ENCODE measurements at places on chromosomes 13 and 19. TPM values are rescaled to one million over a fixed set of nuclear protein-coding genes. Genes with fewer than 3 reads are reported as not detected.

IGFL1 gene
- not detected for total RNA-seq

EFNB2 gene
- total RNA-seq, result 13.9 TPM

BRME1 gene
- total RNA-seq, result 2.1 TPM

MATK gene
- total RNA-seq, result 0.62 TPM

ATP8B3 gene
- total RNA-seq, result 0.35 TPM

CYP4F12 gene
- total RNA-seq, result 1.4 TPM

NCR1 gene
- total RNA-seq, result not detected

GRCh38 chr19:30229525-30230174 lies 142.5 kb upstream of the ZNF536 start:
- H3K4me1 ChIP-seq, result peaks cover 20% of the 10 kb centered on the region
- H3K36me3 ChIP-seq, result no peaks in the 10 kb centered on the region
- peak overlapping the region; percentile 40 for H3K4me3 ChIP-seq

DNA sequence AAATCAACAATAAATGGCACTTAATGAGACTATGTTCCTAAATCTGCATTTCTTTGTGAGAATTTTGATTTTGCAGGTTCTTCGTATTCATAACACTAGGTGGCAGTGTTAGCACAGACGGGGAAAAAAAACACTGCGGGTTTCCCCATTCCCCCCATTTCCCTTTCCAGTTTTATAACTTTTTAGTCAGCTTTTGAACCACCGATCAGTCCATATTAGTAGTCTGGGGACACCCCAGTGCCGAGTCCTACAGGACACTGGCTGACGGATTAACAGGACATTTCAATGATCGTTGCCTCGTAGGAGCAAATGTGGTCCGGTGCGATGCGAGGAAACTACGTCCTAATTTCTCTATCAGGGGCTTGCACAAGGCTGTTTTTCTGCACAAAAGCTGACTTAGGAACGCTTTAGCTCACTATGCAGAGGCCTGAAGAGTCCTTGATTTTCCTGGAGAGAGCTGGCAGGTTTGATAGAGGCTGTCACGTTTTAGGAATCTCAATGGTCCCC lies 234.3 kb downstream of the LMO7 start:
- peak overlapping the region; percentile 87 for H3K27ac ChIP-seq
- H3K27me3 ChIP-seq, result no peaks in the 10 kb centered on the region
- peak; percentile 88 for DNase-seq
- no peaks in the 10 kb centered on the region for H3K36me3 ChIP-seq
- H3K4me1 ChIP-seq, result no peaks in the 10 kb centered on the region

GRCh38 chr13:63025741-63026140 lies 1610.1 kb upstream of the PCDH20 start:
- H3K4me1 ChIP-seq, result no peaks in the 10 kb centered on the region
- H3K4me3 ChIP-seq, result no peak overlapping the region
- H3K27me3 ChIP-seq, result no peaks in the 10 kb centered on the region

GRCh38 chr19:542173-542866 lies 1.5 kb upstream of the GZMM start:
- no peak overlapping the region for H3K4me3 ChIP-seq
- DNase-seq, result no peak
- peaks cover under 1% of the 10 kb centered on the region for H3K27me3 ChIP-seq
- peaks cover 43% of the 10 kb centered on the region for H3K36me3 ChIP-seq

GRCh38 chr19:17748884-17749638 lies 2.2 kb upstream of the FCHO1 start:
- H3K27ac ChIP-seq, result no peak overlapping the region
- H3K4me1 ChIP-seq, result peaks cover 5% of the 10 kb centered on the region
- H3K27me3 ChIP-seq, result no peaks in the 10 kb centered on the region
- no peak for DNase-seq
- H3K4me3 ChIP-seq, result no peak overlapping the region

GRCh38 chr13:43200736-43201135 lies 177.3 kb downstream of the DNAJC15 start:
- no peaks in the 10 kb centered on the region for H3K27me3 ChIP-seq
- H3K36me3 ChIP-seq, result no peaks in the 10 kb centered on the region
- H3K4me1 ChIP-seq, result peaks cover 9% of the 10 kb centered on the region
- no peak overlapping the region for H3K4me3 ChIP-seq

GRCh38 chr13:75299913-75300862 lies 181.8 kb downstream of the TBC1D4 start:
- H3K4me1 ChIP-seq, result no peaks in the 10 kb centered on the region
- peaks cover 2% of the 10 kb centered on the region for H3K36me3 ChIP-seq
- H3K4me3 ChIP-seq, result no peak overlapping the region
- H3K27ac ChIP-seq, result peak overlapping the region; percentile 23

GRCh38 chr19:39998501-39998900 lies 1.6 kb downstream of the ZNF546 start:
- DNase-seq, result no peak
- no peak overlapping the region for H3K4me3 ChIP-seq
- no peaks in the 10 kb centered on the region for H3K27me3 ChIP-seq
- H3K36me3 ChIP-seq, result no peaks in the 10 kb centered on the region
- no peak overlapping the region for H3K27ac ChIP-seq

DNA sequence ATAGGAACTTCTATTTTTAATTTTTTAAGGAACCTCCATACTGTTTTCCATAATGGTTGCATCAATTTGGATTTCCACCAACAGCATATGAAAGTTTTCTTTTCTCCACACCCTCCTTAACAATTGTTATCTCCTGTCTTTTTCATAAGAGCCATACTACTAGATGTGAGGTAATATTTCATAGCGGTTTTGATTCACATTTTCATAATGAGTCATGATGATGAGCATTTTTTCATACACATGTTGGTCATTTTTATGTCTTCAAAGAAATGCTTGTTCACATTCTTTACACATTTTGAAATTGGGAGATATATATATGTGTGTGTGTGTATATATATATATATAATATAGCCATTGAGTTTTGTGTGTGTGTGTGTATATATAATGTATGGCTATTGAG lies 420.3 kb upstream of the PCDH9 start:
- H3K4me1 ChIP-seq, result no peaks in the 10 kb centered on the region
- no peak overlapping the region for H3K4me3 ChIP-seq
- H3K36me3 ChIP-seq, result no peaks in the 10 kb centered on the region
- no peaks in the 10 kb centered on the region for H3K27me3 ChIP-seq

DNA sequence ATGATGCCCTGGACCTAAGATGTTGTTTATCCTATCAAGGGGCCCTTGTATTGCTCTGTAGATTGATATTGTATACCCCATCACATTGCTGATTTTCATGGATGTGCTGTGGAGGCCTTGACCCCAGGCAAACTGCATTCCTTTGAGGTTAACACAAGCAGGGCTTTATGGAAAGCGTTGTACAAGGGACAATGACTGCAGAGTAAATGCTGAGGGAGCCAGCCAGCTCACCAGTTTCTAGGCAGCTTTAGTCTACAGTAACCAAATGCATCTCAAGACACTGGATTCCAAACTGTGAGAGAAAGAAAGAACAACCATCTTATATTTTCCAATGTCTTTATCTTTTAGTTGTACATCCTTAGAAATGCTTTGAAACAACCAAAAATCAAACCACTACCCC lies 34.1 kb upstream of the EDNRB start:
- H3K4me1 ChIP-seq, result no peaks in the 10 kb centered on the region
- H3K27me3 ChIP-seq, result no peaks in the 10 kb centered on the region
- no peak overlapping the region for H3K4me3 ChIP-seq
- H3K27ac ChIP-seq, result no peak overlapping the region
- no peaks in the 10 kb centered on the region for H3K36me3 ChIP-seq

- H3K27ac ChIP-seq, result no peak overlapping the region
- H3K4me3 ChIP-seq, result no peak overlapping the region
- peaks cover 8% of the 10 kb centered on the region for H3K4me1 ChIP-seq
- H3K27me3 ChIP-seq, result no peaks in the 10 kb centered on the region
These were observed 33.6 kb downstream of the NAXD start for GRCh38 chr13:110648848-110649421.

GRCh38 chr13:28601581-28601980 lies 57.3 kb upstream of the POMP start:
- no peak overlapping the region for H3K4me3 ChIP-seq
- DNase-seq, result no peak
- H3K36me3 ChIP-seq, result no peaks in the 10 kb centered on the region
- no peaks in the 10 kb centered on the region for H3K4me1 ChIP-seq

DNA sequence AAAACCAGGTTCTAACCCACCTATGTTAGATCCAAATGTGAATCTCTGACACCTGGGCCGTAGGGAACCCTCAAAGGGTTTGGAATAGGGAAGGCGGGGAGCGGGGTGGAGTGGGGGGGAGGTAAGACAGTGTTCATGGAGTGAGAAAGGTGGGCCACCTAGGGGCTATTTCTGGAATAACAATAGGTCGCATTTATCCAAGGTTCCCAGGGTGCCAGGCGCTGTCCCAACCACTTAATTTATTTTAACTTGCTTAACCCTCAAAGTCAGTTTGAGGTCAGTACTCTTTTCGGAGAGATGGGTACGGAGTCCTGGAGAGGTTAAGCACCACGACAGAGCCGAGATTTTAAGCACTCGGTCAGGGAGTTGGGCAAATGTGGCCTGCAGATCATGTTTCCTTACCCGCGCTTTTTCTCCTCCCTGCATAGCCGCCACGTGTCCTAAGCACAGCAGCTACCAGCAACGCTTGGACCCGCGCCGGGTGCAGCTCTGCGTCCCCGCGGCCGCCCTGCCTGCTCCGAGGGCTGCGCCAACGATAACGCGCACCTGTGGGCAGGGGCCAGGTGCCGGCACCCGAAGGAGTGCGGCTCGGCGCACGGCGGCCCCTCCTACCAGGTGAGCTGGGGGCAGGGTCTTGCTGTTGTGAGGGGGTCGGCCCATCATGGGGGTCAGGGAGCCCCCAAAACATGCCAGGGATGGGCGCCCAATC lies 25.0 kb upstream of the FXYD3 start:
- H3K36me3 ChIP-seq, result no peaks in the 10 kb centered on the region
- no peak overlapping the region for H3K4me3 ChIP-seq

- no peaks in the 10 kb centered on the region for H3K27me3 ChIP-seq
- H3K4me1 ChIP-seq, result peaks cover 11% of the 10 kb centered on the region
- peak overlapping the region; percentile 74 for H3K27ac ChIP-seq
These were observed 43.4 kb downstream of the DHRS12 start for GRCh38 chr13:51760592-51760991.

DNA sequence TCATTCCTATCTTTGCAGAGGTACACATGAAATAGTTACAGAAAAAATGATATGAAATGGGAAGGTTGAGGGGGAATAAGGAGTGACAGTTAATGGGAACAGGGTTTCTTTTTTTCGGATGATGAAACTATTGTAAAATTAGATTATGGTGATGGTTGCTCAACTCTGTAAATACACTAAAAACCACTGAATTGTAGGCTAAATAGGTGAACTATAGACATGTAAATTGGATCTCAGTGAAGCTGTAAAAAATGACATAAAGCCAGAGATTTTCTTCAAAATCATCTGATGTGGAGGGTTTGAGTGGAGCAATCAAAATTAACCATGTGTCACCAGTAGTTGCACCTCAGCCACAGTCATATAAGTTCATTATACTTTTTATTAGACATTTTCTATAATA lies 6.6 kb upstream of the FLT3 start:
- H3K4me3 ChIP-seq, result no peak overlapping the region
- no peak for DNase-seq
- no peaks in the 10 kb centered on the region for H3K36me3 ChIP-seq
- H3K27me3 ChIP-seq, result peaks cover 14% of the 10 kb centered on the region

DNA sequence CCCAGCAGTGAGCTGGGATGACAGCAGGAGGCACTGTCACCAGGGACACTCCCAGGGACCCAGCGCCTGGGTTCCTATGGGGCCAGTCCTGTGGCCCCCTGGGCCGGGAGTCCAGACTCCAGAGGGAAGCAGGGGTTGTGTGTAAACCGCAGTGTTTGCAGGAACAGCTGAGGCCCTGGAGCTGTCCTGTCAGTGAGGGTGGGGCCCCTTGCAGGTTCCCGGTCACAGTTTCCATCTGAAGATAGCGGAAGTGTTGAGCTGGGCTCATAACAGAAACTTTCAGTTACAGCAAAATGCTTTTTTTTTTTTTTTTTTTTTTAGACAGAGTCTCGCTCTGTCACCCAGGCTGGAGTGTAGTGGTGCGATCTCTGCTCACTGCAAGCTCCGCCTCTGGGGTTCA lies 17.7 kb upstream of the CSNK1G2 start:
- H3K27me3 ChIP-seq, result no peaks in the 10 kb centered on the region
- DNase-seq, result peak; percentile 72
- no peaks in the 10 kb centered on the region for H3K4me1 ChIP-seq
- peaks cover 58% of the 10 kb centered on the region for H3K36me3 ChIP-seq
- H3K4me3 ChIP-seq, result no peak overlapping the region

- no peaks in the 10 kb centered on the region for H3K27me3 ChIP-seq
- H3K4me1 ChIP-seq, result no peaks in the 10 kb centered on the region
- DNase-seq, result no peak
- H3K27ac ChIP-seq, result no peak overlapping the region
- no peaks in the 10 kb centered on the region for H3K36me3 ChIP-seq
- no peak overlapping the region for H3K4me3 ChIP-seq
These were observed 74.3 kb upstream of the LRCH1 start for GRCh38 chr13:46478651-46479050.

DNA sequence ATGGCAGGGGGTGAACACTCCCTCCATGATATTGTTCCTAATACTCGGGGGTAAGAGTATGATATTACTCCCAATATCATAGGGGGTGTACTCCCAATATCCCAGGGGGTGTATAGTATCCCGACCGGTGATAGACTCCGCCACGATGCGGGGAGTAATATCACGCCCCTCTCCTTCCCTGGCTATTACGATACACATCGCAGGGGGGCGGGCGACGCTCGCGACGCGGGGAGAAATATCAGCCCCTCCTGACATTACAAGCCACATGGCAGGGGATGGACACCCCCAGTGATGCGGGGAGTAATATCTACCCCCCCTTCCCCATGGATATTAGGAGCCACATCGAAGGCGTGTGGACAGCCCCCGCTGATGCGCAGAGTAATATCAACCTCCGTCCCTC lies 3.2 kb upstream of the RGCC start:
- no peak overlapping the region for H3K4me3 ChIP-seq
- H3K27ac ChIP-seq, result no peak overlapping the region
- peaks cover 35% of the 10 kb centered on the region for H3K27me3 ChIP-seq
- H3K4me1 ChIP-seq, result peaks cover 16% of the 10 kb centered on the region
- no peak for DNase-seq

DNA sequence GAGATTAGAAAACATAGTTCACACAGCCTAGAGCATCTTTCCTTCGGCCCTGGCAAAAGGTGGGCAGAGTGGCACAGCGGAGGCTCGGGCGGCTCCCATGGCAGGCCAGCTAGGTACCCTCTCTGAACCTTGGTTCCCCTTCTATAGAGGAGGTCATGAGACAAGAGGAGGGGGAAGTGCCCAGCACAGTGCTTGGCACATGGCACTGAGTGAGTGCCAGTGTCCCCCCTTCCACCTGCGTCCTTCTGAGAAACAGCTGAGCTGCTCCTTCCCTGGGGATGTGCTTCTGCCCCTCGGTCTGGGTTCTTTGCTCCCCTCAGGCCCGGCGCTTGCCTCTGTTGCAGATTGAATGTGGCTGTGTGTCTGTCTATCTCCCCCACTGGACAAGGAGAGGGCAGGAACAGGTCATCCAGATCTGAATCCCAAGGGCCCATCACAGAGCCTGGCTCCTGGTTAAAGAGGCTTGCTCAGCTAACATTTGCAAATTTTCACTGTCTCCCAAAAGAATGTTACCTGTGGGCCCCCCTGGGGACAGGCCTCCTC lies 165.6 kb downstream of the USP12 start:
- peaks cover 45% of the 10 kb centered on the region for H3K4me1 ChIP-seq
- DNase-seq, result no peak
- H3K4me3 ChIP-seq, result no peak overlapping the region
- no peaks in the 10 kb centered on the region for H3K36me3 ChIP-seq
- peaks cover 8% of the 10 kb centered on the region for H3K27me3 ChIP-seq

GRCh38 chr19:1066748-1067340 lies at the start of gene ARHGAP45:
TSS of gene ARHGAP45 (plus strand) at chr19:1067167. CDS start at chr19:1067406, 239 bp downstream.
- peak; percentile 39 for DNase-seq
- peaks cover 42% of the 10 kb centered on the region for H3K4me1 ChIP-seq
- H3K36me3 ChIP-seq, result no peaks in the 10 kb centered on the region
- peak within 1 kb of the TSS; percentile 35 for H3K4me3 ChIP-seq
- peaks cover 81% of the 10 kb centered on the region for H3K27me3 ChIP-seq
- no peak within 1 kb of the TSS for H3K27ac ChIP-seq

Measured in muscle of leg (tissue), 16 donors.